ENCODE measurements at places on chromosomes 5 and 9.

- DNase-seq = no peak
These were observed 279.7 kb downstream of the GADD45G start for GRCh38 chr9:89884356-89885083.

GRCh38 chr5:83162601-83163000 lies 85.3 kb downstream of the XRCC4 start:
- DNase-seq = no peak

DNA sequence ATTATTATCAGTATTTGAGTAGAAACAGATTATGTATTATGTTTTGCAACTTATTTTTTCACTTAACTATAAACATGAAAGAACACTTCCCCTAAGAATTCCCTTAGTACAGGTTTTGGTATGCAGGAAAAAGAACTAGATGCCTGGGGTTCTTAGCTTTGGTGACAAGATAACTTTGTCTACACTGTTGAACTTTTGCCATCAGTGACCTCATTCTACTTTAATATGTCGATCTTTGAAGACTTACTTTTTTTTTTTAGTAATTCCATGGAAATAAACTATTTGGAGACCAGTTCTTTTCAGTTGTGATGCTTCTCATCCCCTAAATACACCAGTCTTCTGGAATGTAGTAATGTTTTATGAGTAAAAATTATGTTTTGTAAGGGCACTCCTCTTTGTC lies 34.3 kb downstream of the ZNF462 start:
- DNase-seq = no peak

GRCh38 chr5:88693071-88693932 lies 189.7 kb downstream of the MEF2C start:
- DNase-seq = no peak

GRCh38 chr9:113215132-113215531 lies 5.9 kb downstream of the FKBP15 start:
- DNase-seq = no peak

GRCh38 chr9:114899995-114900394 lies 30.4 kb downstream of the TNFSF8 start:
- no peak for DNase-seq

- no peak for DNase-seq
These were observed 52.8 kb upstream of the PHF2 start for GRCh38 chr9:93523518-93524144.

All from stimulated activated CD8-positive, alpha-beta memory T cell treated with anti-CD3 and anti-CD28 coated beads, Interleukin-4, amount 100 ng/mL, for 4 hours (primary cell).